ENCODE measurements at places on chromosomes 6 and 20.

GRCh38 chr6:83518816-83519480 is 6.6 kb downstream of the PRSS35 start:
- DNase-seq, result peak; percentile 34

DNA sequence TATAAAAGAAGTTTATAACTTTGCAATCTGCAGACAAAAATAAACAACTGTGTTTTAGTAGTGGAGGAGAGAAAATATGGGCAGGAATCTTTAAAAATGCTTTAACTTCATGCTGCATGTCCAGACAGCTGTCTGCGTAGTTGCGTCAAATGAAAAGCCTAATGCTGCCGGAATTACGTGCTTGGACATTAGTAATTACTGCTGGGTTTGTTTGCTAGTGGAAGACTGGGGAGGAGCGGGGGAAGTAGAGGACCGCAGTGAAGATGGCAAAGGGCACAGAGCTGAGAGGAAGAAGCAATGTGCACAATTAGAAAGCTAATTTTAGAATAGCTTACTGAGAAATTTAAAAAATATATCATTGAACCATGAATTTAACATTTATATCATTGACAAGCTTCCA is 2.4 kb downstream of the SNAP25 start:
- DNase-seq, result no peak

DNA sequence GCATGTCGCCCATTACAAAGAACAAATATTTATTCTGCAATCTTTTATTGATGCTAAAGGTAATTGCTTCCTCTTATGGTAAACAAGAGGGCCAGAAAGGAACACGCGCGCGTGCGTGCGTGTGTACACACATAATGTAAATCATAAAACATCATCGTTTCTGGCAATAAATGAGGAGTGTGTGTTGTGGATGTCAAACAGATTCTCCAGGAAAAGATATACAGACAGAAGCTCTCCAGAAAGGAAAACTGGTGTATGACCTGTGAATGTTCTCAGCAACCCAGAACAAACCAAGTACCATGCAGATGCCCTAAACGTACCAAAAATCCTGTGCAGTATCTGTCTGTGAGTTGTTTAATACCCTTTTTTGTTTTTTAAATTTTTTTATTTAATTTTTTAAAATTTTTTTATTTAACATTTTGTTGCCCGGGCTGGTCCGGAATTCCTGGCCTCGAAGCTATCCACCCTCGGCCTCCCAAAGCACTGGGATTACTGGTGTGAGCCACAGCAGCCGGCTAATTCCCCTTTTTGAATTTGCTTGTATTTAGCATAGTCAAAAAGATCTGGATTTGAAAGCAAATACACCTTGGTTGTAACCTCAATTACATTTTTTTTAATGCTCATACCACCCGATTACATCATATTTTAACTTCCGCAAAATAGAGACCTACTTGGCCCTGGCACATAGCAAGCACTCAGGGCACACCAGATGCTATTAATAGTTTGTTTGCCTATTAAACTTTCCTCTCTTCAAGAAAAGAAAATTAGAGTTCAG is 909 bp upstream of the NUDT3 start:
- no peak for DNase-seq

- peak; percentile 27 for DNase-seq
These were observed 136.1 kb downstream of the PDSS2 start for GRCh38 chr6:107323133-107323785.

DNA sequence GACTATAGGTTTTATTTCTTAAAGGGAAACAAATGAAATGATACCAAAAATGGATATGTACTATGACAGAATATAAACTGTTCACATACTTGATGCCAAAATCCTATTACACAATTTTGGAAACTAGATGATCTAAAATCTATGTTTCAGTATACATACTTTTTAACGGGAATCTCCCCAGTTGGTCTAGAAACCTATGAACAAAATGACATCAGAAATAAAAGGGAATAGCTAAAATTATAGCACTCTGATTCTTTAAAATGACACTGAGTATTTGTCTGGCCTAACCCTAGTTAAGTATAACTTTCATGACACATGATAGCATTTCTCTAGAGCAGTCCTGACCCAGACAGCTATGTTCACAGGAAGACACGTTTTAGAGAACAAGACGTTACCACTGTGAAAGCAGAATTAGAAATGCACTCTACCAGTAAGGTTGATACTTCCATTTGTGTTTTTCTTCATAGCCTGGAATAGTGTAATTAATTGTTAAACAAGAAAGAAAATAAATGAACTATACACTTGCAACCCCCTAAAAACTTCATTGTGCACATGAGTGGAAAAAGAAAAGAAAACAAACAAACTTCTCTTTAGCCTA is 3.3 kb downstream of the OSER1 start:
- no peak for DNase-seq

DNA sequence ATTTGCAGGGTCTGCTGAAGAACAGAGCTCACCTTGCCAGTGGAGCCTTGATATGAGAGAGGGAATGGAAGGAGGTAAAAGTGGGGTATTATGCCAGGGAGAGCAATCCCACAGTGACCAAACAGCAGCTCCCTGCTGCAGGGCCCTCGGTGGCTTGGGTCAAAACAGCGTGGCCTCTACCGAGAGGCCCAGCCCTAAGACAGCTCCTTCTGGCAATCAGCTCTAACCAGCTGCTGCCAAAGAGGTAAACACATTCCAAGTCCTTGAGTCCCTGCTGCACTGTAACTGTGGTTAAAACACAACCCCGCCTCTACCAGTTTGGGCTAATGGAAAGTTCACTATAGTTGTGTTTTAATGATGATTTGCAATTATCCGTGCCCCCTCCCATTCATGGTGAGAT is 1.4 kb upstream of the DAAM2 start:
- DNase-seq, result no peak

DNA sequence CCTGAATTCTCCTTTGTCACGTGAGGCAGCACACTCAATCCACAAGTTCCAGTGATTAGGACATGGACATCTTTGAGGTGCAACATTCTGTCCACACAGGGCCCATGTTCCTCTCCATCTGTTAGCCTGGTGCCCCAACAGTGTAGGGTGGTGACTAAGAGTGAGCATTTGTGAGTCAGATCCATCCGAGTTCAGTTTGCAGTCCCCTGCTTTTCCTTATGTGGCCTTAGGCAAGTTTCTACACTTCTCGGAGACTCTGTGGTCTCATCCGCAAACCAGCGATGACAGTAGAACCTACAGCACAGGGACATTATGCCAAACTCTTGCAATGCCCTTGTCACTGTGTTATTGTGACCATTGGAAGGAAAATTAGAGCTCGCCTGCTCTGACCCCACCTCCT is 178.7 kb upstream of the CDH4 start:
- DNase-seq, result no peak

DNA sequence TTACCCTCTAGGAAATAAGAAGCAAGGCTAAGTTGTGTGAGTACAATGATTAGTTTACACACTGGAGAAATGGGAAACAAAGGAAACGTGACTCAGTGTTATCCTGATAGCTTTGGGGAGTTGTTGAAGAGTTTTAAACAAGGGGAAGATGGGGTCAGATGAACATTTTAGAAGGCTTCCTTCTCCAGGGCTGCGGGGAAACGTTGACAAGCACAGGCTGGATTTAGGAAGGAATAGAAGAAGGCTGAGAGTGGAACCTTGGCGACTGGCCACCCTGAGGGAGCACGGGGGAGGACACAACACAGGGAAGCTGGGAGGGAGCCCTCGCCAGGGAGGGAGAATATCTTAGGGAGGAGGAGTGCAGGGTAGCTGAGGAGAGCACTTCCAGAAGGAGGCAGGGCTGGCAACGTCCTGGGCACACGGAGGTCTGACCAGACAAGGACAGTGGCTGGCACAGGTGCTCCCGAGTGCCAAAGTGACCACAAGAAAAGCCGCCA is 134.7 kb downstream of the AIG1 start:
- no peak for DNase-seq

DNA sequence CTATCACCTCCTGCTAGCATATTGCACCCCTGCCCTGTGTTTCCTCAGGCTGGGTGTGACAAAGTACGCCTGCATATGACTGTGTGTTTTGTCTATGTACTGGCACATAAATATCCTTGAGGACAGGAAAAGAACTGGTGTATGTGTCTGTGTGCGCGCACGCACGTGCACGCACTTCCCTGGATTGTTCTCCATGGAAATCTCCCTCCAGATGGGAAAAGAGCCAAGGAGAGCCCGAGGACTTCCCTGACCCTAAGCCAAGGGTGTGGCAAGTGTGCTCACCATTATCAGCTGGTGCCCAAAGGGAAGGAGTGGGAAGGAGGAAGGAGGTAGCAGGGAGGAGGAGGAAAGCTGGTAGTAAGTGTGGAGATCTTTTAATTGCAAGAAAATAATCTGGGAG is 117.6 kb downstream of the HIVEP2 start:
- DNase-seq, result no peak

GRCh38 chr20:48403167-48403761 is 424.5 kb downstream of the PREX1 start:
- DNase-seq, result no peak

- DNase-seq, result no peak
These were observed 448.2 kb upstream of the ADGRB3 start for GRCh38 chr6:68186870-68187269.

GRCh38 chr6:149128489-149129145 is 188.9 kb upstream of the TAB2 start:
- DNase-seq, result no peak

GRCh38 chr6:69704916-69705315 is 91.9 kb downstream of the LMBRD1 start:
- DNase-seq, result no peak
